Left cardiac atrium (tissue), 4 donors: ENCODE measurements at places on chromosomes 5 and 9. TPM values are rescaled to one million over a fixed set of nuclear protein-coding genes. Genes with fewer than 3 reads are reported as not detected.

C8G gene
- total RNA-seq: 0.88 TPM

PCDHGA1 gene
- total RNA-seq: 1.8 TPM

PKD2L2 gene
- 0.52 TPM for total RNA-seq

MLANA gene
- not detected for total RNA-seq

SHC3 gene
- 1.5 TPM for total RNA-seq

FOXD1 gene
- 0.10 TPM for total RNA-seq

MELK gene
- 1.1 TPM for total RNA-seq

NPM1 gene
- 286 TPM for total RNA-seq

CDX1 gene
- not detected for total RNA-seq

GRXCR2 gene
- 1.9 TPM for total RNA-seq

QRFP gene
- not detected for total RNA-seq

PCDHA9 gene
- total RNA-seq: 0.05 TPM

PNPLA7 gene
- 5.8 TPM for total RNA-seq

TGFBI gene
- 130 TPM for total RNA-seq

TICAM2 gene
- total RNA-seq: 3.5 TPM

FPGS gene
- 40.4 TPM for total RNA-seq

FBP2 gene
- 0.62 TPM for total RNA-seq

LMX1B gene
- total RNA-seq: 1.8 TPM
